ENCODE measurements at places on chromosomes 7 and 10. TPM values are rescaled to one million over a fixed set of nuclear protein-coding genes. Genes with fewer than 3 reads are reported as not detected.

The C10orf90 gene
- not detected for total RNA-seq

DNA sequence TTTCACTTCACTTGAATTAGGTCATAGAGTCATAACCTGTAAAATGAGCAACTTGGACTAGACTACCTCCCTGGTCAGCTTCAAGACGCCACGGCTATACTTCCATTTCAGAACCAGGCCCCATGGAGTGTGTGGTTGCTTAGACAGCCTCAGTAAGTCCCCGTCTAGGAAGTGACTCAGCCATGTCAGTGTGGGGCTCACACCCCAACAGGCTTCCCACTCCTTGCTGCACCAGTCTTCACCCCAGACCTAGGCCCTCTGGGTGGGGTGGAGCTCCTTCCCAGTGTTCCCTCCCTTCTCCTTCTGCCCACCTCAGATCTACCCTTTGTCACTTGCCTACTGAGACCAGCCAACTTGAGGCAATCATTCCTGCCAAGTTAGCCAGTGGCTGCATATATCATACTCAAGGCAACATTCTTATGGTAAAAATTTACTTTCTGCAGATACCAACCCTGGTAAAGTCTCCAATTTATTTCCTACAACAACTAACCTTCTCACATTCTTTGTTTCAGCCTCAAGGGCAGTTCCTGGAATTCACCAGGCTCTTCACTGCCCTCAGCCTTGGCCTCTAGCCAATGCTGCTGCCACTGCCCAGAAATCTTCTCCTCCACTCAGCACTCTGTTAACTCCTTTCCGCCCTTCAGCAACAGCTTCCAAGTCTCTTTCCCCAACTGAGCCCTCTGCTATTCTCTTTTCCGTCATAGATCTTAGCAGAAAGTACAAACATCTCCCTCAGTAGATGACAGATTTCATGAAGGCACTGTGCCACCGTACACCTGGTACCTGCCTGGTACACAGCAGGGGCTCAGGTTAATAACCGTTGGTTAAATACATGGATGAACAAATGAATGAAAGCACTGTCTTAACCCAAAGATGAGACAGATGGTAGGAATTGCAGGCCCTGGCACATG is 31.3 kb upstream of the ZNRF2 start:
- peak; percentile 78 for DNase-seq

DNA sequence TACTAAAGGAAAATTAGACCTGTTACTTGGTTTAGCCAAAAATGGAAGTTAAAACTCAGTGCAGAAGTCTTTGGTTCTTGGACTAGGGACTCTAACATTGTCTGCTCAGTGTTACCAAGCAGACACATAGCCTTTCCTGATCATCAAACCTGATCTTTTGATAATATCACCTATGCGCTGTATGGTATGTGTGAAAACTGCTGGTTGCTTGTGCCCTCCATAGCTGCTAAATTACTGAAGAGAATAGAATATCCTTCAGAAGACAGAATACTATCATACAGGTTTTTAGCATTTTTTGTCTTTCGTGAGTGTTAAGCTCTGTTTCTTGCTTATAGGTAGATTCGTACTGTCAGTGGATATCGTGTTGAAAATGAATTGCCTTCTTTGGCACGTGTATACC is 68.7 kb downstream of the ST7 start:
- no peak for DNase-seq

DNA sequence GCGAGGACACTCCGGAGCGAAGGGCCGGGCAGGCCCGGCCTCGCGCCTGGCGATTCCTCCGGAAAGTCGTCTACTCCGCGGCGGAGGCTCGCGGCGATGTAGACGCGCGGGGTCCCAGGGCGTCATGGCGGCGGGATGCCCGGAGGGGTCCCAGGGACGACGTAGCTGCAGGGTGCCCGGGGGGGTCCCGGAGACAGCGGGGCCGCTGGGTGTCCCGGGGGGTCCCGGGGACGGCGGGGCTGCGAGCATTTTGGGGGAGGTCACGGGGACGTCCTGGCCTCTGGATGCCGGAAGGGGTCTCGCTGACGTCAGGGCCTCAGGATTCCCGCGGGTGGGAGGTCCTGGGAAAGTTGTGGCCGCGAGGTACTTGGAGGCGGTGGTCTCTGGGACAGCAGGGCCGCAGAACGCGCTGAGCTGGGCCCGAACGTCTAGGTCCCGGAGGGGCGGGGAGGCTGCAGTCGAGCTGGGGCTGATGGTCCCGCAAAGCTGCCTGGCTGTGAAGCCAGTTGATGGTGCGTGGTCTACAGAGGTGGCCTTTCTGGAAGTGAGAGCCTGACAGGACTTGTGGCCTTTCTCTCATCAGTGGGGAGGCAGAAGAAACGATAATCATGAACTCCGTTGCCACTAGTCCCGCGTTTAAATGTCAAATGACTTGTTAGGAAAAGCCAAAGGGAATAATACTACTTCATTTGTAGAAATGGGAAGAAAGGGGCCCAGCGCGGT is 637 bp downstream of the HSPA14 start:
- peak; percentile 56 for DNase-seq

GRCh38 chr7:157664871-157665633 is 328.2 kb downstream of the DNAJB6 start:
- no peak for DNase-seq

The TYSND1 gene
- 10.9 TPM for total RNA-seq

GRCh38 chr10:86090807-86091206 is 275.8 kb downstream of the GRID1 start:
- DNase-seq = no peak

- DNase-seq = no peak
These were observed 132.9 kb downstream of the CALN1 start for GRCh38 chr7:72279203-72279602.

GRCh38 chr10:114730291-114730690 is 72.2 kb upstream of the ABLIM1 start:
- no peak for DNase-seq

DNA sequence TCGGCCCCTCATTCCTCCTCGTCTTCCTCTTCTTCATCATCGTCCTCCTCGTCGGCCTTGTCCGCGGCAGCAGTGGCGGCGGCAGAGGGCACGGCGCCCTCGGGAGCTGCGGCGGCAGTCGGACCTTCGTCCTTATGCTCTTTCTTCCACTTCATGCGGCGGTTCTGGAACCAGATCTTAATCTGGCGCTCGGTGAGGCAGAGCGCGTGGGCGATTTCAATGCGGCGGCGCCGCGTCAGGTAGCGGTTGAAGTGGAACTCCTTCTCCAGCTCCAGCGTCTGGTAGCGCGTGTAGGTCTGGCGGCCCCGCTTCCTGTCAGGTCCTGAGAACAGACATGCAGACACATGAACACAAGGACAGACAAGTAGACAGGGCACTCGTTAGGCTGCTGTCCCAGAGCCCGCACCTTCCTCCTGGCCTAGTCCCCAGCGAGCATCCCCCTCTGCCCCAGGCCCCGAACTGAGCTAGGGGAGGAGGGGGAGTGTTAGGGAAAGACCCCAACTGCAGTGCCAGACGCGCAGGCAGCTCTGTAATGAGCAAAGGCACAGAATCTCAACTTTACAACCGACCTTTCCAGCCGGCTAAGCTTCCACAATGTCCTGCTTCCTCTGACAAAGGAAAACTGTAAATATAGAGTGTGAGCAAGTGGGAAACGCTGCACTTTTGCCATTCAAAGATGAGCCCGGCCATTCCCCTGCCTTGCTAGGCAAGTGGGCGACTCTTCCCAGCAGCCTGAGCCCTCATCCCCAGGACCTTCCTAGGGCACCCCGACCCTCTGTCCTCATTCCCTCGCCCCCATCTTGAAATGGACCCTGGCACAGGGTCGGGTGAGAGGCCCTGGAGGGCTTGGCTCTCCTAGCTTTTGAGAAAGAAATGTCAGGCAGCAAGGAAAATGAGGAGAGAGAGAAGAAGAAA is 1.3 kb downstream of the HOXA7 start:
- peak; percentile 84 for DNase-seq

- no peak for DNase-seq
These were observed 578.1 kb downstream of the LRMDA start for GRCh38 chr10:76009531-76009930.

The RBP3 gene
- total RNA-seq = not detected

DNA sequence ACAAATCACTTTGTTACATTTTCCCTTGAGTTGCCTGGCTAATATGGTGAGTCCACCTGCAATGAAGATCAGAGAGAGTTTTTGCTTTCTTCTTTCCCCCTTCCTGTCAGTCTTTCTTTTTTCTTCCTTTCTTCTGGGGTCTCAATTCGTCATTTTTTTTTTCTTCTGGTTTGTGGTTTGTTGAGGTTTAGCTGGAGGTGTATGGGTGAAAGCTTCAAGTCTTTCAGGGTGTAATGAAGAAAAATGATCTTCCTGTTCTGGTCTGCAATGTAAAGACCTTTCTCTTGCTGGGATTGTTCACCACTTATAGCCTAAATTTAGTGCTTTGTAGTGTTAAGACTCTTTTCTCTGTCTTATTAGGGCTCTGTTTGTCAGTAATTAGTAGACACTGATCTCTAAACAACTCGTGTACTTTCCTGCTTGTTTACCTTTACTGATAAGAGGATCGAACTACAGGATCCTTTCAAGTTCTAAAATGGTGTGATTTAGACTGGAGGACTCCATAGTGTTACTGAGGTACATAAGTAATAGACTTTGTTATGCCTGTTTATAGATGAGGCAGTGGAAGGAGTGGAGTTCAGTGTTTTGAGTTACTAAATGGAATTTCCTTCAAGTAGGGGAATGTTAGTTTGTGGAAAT is 129.1 kb downstream of the SUGCT start:
- no peak for DNase-seq

GRCh38 chr7:105831824-105832535 is 44.4 kb downstream of the ATXN7L1 start:
- DNase-seq = no peak

- no peak for DNase-seq
These were observed 136.7 kb downstream of the PLPP4 start for GRCh38 chr10:120593693-120594092.

- DNase-seq = peak; percentile 86
These were observed 19.5 kb downstream of the WNT8B start for GRCh38 chr10:100482181-100482833.

The NXPH1 gene
- not detected for total RNA-seq

GRCh38 chr7:45920502-45921380 is at the start of gene IGFBP3:
Gene IGFBP3 (minus strand): TSS chr7:45921272. CDS start chr7:45921140, 132 bp downstream.
- DNase-seq = peak; percentile 88

DNA sequence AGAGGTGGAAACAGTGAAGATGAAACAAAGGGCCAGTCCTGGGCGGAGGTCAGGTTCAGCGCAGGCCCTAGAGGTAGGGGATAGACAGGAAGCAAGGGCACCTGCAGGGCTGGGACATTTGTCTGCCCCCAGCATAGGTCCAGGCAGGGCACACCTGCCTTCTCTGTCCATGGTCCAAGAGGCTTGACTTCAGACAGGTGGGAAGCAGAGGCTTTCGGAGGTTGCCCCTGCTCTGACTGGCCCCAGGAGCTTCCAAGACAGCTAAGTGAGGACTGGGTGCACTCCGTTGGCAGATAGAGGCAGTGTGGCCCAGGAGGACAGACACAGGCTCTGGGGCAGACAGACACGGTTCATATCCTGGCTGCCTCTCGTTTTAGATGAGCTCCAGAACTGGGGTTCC is 71.6 kb upstream of the GRB10 start:
- DNase-seq = no peak

The LRRC18 gene
- total RNA-seq = not detected

GRCh38 chr7:102197161-102197560 is 89.5 kb upstream of the SH2B2 start:
- DNase-seq = no peak

GRCh38 chr7:16845746-16846145 is 36.0 kb downstream of the AGR3 start:
- DNase-seq = no peak

The PAPSS2 gene
- total RNA-seq = 57.2 TPM

DNA sequence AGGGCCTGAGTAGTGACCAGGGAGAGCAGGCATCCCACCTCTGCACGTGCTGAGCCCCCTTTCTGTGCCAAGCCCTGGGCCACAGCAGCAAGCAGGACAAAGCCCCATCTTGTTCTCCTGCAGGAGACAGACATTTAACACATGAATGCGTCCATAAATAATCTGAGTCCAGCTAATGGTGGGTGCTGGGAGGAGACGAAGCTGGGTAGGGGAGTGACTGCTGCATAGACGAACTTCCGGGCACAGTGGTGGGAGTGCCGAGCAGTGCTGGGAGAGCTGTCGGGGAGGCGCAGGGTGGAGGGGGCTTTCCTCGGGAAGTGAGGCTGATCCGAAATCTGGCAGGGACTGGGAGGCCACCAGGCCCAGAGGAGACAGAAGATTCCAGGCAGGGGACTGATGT is 35.2 kb upstream of the SLC29A3 start:
- no peak for DNase-seq

The FOXP2 gene
- total RNA-seq = 18.1 TPM

The JCAD gene
- total RNA-seq = 53.0 TPM

DNA sequence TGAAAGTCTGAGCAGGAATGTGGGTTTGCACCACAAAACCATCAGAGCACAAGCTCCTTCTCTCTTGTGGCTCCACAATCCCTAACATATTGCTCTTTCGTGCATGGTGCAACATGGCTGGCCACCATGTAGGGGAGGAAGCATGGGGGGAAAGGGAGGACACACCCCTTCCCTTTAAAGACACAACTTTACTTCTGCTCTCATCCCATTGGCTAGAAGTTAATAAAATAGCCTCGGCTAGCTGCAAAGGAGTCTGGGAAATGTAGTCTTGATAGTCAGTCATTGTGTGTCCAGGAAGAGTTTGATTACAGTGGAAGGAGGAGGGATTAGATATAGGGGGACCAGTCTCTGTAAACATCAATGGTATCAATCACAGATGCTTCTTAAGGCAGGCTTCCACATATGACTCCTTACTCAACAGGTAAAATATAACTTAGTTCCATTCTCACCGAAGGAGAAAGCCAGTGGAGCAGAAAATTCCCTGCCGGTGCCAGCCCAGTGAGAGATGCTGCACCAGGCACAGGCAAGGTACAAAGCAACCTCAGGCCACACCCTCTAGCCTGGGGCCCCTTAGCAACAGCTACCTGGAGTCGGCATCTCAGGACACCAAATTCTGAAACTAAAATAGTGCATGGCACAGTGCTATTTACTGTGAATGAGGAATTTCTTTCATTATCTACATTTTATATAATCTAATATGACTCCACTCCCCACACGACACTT is 124.7 kb upstream of the CTBP2 start:
- DNase-seq = no peak

The LRRC4 gene
- 5.1 TPM for total RNA-seq

- no peak for DNase-seq
These were observed 22.1 kb upstream of the FBXW4 start for GRCh38 chr10:101716891-101717659.

- peak; percentile 70 for DNase-seq
These were observed 1.8 kb downstream of the PARP12 start for GRCh38 chr7:140060788-140061606.

- no peak for DNase-seq
These were observed 102.2 kb downstream of the GFRA1 start for GRCh38 chr10:116170815-116171250.

GRCh38 chr10:15461353-15462108 is 90.4 kb upstream of the FAM171A1 start:
- DNase-seq = no peak
